ENCODE measurements at places on chromosomes 1 and 21.
A peak's percentile ranks its signal among the peaks of the same experiment; 100 is the strongest.

DNA sequence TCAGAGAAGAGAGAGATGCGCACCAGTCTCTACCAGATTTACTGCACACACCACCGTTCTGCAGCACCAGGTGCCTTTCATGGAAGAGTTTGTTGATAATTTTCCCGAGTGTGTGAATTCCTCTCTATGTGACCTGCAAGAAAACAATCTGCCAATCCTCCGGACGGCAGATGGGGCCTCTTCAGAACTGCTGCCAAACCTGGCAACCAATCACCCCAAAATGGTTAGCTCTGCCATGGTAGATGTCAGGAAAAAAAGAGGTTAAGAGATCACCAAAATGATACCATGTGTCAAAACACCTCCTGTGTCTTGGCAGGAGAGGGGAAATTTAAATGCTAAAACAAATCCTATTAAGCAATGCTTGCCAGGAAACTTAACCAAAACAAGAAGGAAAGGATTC, 96.5 kb downstream of the DAB1 start:
- no peak for DNase-seq

DNA sequence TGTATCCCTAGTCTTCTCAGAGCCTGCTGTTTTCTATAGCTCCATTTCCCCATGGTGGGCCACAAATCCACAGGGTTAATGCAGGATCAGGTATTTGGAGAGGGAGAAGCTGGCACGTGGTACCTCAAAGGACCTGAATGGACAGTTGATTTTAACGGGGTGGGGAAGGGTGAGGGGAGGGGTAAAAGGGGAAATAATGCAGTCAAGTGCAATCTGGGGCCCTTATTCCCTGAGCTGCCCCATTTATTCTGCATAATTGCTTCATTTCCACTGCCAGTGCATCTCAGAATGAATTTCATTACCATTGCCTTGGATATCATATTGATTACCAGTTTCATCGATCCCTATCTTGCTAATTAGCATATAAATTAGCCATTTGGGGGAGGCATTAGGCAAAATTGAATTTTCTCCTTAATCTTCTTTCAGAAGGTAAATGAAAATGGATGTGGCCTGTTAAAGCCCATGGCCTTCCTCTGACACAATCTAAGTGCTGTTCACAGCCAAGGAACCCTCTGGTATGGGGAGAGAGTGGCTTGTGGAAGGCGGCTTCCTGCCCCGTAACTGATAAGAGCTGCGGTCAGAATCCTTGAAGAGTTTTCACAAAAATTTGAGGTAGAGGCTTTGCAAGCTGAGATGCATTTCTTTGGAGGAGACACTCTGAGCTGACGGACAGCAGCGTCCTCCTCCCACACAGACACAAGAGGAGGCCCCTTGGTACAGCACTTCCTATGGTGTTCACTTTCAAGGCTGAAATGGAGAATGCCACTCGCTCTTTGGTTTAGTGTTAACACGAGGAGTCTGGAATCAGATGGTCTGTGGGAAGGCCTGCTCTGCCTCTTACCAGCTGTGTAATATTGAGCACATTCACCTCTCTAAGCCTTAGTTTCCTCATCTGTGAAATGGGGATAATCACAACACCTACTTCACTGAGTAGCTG, 34.4 kb downstream of the PHC2 start:
- DNase-seq: no peak

- peak; percentile 99 for DNase-seq
These were observed 21.1 kb upstream of the SRSF4 start for GRCh38 chr1:29202584-29203340.

DNA sequence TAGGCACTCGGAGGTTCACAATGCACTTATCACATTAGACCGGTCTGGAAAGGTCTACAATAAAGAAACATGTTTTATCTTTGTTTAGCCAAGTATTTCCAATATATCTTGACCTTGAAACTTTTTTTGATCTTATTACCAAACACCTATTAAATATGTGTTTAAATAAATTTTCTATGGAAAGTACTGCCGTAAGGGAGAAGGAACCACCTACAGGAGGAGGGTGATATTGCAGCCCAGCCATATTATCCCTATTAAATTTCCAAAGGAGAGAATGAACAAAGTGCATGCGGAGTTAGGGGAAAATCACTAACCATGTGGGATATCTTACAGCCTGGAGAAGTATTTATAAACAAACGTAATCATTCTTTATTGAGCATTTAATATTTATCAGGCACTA, 14.5 kb downstream of the BRINP2 start:
- DNase-seq: no peak

GRCh38 chr1:8363767-8364301, 45.9 kb downstream of the SLC45A1 start:
- DNase-seq: peak; percentile 39

DNA sequence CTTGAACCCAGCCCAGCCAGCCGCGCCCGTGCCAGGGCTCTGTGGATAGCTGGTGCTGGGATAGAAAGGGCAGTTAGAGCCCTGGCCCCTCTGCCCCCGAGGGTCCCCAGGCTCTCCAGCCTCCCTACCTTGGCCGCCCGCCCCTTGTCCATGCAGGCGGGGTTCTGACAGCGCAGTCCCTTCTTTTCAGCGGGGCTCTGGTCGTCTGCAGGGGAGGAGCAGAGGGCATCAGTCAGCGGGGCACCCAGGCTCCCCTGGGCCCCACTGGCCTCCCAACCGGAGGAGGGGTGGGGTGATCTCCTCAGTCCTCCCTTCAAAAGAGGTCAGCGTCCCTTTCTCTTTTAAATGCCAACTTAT, 4.9 kb upstream of the PLEKHG5 start:
- no peak for DNase-seq

GRCh38 chr1:195466639-195467038, 1141.6 kb downstream of the KCNT2 start:
- DNase-seq: no peak

DNA sequence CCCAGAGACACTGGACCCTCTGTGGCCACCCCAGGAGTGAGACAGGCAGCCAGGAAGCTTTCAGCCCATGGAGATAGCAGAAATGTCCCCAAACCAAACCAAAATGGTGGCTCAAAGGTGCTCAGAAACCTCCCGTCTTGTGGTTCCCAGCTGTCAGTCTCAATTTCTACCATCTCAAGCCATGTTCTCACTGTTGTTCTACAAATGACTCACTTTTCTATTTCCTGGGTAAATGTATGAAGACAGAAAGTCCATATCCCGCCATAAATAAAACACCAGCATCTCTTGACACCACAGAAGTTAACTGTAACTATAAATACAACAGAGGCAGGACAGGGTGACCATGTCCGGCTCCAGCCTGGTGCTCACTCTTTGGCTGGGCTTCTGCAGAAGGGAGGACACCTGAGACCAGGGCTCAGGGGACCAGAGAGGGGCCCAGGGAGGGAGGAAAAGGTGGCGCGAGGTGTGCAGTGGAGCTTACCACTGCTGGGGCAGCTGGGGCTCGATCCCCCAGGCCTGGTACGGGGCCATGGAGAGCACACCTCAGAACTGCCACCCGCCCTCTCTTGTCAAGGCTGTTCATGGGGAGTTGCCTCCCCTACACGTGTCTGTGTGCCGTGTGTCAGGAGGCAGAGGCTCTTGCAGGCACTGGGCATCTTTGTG, 43.6 kb downstream of the EPHB2 start:
- DNase-seq: no peak

- no peak for DNase-seq
These were observed 41.5 kb upstream of the LIN9 start for GRCh38 chr1:226350519-226350865.

DNA sequence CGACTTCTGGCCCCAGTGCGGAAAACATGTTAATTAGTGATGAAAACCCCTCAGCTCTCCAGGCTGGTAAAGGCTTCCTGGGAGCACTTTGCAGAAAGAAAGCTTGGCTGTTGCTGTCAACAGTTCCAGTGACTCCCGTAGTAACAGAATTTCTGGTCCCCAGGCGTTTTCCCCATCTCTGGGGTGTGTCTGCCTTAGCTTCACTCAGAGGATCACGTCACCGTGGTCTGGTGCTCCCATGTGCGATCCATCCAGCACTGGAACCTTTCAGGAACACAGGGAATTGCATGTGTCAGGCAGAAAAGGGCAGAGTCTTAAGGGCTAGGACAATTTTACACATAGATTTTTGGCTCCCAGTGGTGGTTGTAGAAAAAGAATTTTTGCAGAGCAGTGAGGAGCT, 470.4 kb upstream of the USP24 start:
- peak; percentile 40 for DNase-seq

- no peak for DNase-seq
These were observed 41.5 kb downstream of the CDK18 start for GRCh38 chr1:205545991-205546390.

GRCh38 chr1:37636435-37636834, 1.7 kb upstream of the RSPO1 start:
- no peak for DNase-seq

- DNase-seq: no peak
These were observed 73.8 kb downstream of the POU2F1 start for GRCh38 chr1:167294528-167294927.

DNA sequence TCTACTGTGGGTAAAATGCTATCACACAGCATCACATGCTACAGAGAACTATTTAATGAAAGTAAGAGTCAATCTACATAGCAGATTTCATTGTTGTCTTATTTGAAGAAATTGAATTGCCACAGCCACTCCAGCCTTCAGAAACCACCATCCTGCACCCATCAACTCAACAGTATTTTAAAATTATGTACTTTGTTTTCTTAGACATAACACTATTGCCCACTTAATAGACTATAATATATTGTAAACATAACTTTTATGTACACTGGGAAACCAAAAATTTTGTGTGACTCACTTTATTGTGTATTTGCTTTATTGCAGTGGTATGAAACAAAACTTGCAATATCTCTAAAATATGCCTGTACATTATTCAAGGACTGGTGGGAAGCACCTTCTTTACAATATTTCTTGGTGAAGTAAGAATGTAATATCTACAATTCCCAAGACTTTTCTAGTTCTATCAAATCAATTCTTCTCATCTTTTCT, 133.0 kb downstream of the DUSP10 start:
- no peak for DNase-seq

- no peak for DNase-seq
These were observed 298.6 kb downstream of the LMX1A start for GRCh38 chr1:165057956-165058355.

- peak; percentile 45 for DNase-seq
These were observed 1.0 kb downstream of the GALNT2 start for GRCh38 chr1:230067871-230068620.

DNA sequence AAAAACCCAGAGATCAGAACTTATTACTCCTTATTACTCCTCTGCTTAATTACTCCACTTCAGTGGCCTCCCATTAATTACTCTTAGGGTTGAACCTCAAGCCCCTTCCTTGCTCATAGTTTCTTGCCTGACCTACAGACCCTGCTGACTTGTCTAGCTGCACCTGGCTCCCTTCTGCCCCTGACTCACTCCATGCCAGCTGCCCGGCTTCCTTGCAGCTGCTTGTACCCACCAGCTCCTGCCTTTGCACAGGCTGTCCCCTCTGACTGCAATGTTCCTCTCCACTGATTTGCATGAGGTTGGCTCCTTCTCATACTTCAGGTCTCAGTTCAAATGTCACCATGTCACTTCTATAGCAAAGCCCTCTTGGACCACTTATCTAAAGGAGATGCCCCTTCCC, 1.9 kb upstream of the PTPRU start:
- DNase-seq: no peak

GRCh38 chr1:55816456-55817426, 601.6 kb upstream of the USP24 start:
- no peak for DNase-seq

DNA sequence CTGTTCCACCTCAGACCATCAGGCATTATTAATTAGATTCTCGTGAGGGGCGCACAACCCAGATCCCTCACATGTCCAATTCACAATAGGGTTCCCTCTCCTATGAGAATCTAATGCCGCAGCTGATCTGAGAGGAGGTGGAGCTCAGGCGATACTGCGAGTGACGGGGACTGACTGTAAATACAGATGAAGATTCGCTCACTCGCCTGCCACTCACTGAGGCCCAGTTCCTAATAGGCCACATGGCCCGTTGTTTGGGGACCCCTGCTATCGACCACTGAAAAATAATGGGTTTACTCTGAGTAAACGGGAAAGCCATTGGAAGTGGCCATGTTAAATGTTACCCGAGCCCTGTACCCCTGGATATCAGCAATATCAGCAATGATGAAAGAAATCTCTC, 65.9 kb downstream of the GRIK1 start:
- no peak for DNase-seq

GRCh38 chr1:41341772-41342562, 19.3 kb upstream of the FOXO6 start:
- no peak for DNase-seq

DNA sequence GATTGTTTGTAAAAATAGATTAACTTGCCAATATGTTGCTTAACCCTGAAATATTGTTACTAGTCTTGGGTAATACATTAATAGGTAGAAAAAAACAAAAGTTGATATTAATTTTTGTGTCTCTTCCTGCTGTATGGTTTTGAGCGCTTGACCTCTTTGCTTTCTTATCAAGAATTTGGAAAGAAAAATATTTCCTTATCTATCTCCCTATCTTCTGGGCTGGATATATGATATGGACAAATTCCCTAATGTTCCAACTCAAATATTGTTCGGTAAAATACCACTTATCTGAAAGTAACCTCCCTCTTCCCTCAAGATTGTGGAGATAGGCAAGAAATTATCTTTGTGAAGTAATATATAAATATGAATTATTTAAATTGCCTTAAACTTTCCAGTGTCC, 57.3 kb downstream of the ADGRL4 start:
- DNase-seq: no peak

- DNase-seq: no peak
These were observed 2.3 kb upstream of the LYPLAL1 start for GRCh38 chr1:219171192-219171935.

- no peak for DNase-seq
These were observed 16.4 kb upstream of the RNF186 start for GRCh38 chr1:19831441-19831840.

- DNase-seq: peak; percentile 25
These were observed 11.6 kb upstream of the PCP4 start for GRCh38 chr21:39855595-39855994.

DNA sequence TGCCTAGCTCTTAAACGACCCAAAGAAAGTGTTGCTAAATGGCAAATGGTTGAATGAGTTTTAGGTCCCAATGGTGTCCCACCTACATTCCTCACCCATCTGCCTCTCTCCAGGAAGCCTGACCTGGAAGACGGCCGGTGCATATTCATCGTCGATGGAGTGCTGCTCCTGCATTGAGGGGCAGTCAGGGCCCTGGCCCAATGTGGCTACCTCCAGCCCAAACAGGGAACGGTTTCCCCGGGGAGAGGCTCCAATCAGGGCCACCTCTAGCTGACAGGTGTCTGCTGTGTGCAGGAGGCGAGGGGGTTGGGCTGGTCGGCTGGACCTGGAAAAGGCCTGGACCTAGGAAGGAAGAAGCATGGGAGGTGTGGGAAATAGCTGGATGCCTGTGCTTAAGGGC, 1.6 kb downstream of the GLMP start:
- no peak for DNase-seq
